HFFc6 (cell line): ENCODE measurements at places on chromosomes 12 and 14. TPM values are rescaled to one million over a fixed set of nuclear protein-coding genes. Genes with fewer than 3 reads are reported as not detected.
A peak's percentile ranks its signal among the peaks of the same experiment; 100 is the strongest.

- peaks cover 17% of the 10 kb centered on the region for H3K27me3 ChIP-seq
- no peaks in the 10 kb centered on the region for H3K36me3 ChIP-seq
- H3K4me1 ChIP-seq = no peaks in the 10 kb centered on the region
- DNase-seq = no peak
- no peak overlapping the region for H3K4me3 ChIP-seq
These were observed 124.6 kb downstream of the KCNK10 start for GRCh38 chr14:88198446-88198845.

GRCh38 chr12:49014547-49014946 lies 4.0 kb downstream of the PRKAG1 start:
- H3K27me3 ChIP-seq = peaks cover 6% of the 10 kb centered on the region
- H3K4me1 ChIP-seq = peaks cover 63% of the 10 kb centered on the region
- H3K4me3 ChIP-seq = no peak overlapping the region
- H3K27ac ChIP-seq = peak overlapping the region; percentile 40; the same call in 1 of the 2 replicates

DNA sequence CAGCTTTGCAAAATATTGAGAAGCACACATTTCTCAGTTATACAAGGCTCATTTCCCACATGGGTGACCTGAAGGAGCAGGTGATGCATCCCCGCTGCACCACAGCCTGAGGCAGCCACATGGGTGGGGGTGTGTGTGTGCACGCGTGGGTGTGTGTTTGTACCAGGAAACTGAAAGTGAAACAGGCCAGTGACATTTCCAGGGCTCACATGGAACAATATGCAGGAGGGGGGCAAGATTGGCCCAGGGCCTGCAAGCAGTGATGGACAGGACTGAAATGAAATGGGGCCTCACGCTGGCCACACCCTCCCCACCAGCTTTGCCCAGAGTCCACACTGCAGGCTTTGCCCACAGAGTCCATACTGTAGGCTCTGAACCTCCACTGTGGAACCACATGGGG lies 154.2 kb upstream of the PARP11 start:
- no peak overlapping the region for H3K4me3 ChIP-seq
- H3K27me3 ChIP-seq = peaks cover 19% of the 10 kb centered on the region
- H3K4me1 ChIP-seq = peaks cover 25% of the 10 kb centered on the region
- H3K36me3 ChIP-seq = no peaks in the 10 kb centered on the region

DNA sequence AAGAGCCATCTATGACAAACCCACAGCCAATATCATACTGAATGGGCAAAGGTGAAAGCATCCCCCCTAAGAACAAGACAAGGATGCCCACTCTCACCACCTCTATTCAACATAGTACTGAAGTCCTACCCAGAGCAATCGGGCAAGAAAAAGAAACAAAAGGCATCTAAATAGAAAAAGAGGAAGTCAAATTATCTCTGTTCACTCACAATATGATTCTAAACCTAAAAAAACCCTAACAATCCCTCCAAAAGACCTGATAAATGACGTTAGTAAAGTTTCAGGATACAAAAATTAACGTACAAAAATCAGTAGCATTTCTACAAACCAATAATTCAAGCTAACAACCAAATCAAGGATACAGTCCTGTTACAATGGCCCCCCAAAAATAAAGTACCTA lies 26.9 kb downstream of the MDM1 start:
- H3K27me3 ChIP-seq = no peaks in the 10 kb centered on the region
- H3K36me3 ChIP-seq = peaks cover 46% of the 10 kb centered on the region

KRT3 gene
- not detected in 3 replicates for total RNA-seq

- no peak for DNase-seq
- H3K27ac ChIP-seq = peak overlapping the region; percentile 97
- H3K4me1 ChIP-seq = peaks cover 76% of the 10 kb centered on the region
- peaks cover 10% of the 10 kb centered on the region for H3K27me3 ChIP-seq
These were observed 1.7 kb upstream of the TNS2 start for GRCh38 chr12:53048033-53048779.

- no peak overlapping the region for H3K27ac ChIP-seq
- no peaks in the 10 kb centered on the region for H3K36me3 ChIP-seq
- DNase-seq = no peak
- peaks cover 3% of the 10 kb centered on the region for H3K27me3 ChIP-seq
These were observed 291.3 kb upstream of the CRY1 start for GRCh38 chr12:107384645-107385044.

GRCh38 chr12:131147894-131148293 lies 194.2 kb downstream of the ADGRD1 start:
- H3K27me3 ChIP-seq = peaks cover 1% of the 10 kb centered on the region; the same call in 1 of the 2 replicates
- no peak overlapping the region for H3K4me3 ChIP-seq
- H3K36me3 ChIP-seq = peaks cover 5% of the 10 kb centered on the region
- DNase-seq = no peak
- no peaks in the 10 kb centered on the region for H3K4me1 ChIP-seq
- H3K27ac ChIP-seq = no peak overlapping the region

DNA sequence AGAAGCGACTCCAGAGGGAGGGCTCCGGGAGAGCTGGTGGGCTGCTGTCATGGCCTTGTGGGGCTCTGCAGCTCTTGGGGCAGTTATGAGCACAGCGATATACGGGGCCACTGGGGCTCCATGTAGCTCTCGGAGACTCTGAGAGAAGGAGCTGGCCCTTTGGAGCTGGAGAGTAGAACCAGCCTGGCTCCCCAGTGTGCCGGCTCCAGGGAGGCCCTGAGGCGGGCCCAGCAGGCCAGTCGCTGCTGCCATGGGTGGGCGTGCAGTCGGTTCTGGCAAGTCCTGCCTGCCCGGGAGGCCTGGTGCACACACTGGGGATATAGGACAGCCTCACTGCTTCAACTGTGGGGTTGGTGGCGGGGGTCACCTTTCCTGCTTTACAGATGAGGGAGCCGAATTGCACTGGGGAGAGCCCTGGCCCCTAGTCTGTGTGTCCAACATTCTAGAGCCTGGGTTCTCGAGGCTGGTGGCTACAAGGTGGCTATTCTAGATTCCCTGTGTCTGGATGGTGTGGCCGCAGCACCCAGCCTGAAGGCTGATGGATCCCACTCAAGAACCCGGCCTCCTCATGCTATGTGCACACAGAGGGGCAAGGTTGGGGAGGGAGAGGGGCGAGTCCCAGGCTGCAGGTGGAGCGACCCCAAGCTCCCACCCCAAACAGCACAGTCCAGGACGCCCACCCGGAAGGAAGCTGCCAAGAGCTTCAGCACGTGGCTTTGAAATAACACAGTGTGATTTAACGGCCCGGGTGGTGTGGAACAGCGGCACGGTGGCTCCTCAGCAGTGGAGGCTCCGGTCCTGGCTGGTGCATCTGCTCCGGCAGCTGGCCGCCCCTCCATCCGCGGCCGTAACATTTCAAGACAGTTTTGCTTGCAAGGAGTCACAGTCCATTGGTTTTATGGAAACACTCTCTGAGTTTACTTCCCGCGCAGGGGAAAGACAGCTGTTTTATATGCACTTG lies 188.3 kb upstream of the C14orf180 start:
- no peaks in the 10 kb centered on the region for H3K4me1 ChIP-seq
- no peak overlapping the region for H3K27ac ChIP-seq
- H3K36me3 ChIP-seq = peaks cover 9% of the 10 kb centered on the region
- no peak overlapping the region for H3K4me3 ChIP-seq
- DNase-seq = no peak

TMEM63C gene
- not detected in 2 replicates for total RNA-seq

DNA sequence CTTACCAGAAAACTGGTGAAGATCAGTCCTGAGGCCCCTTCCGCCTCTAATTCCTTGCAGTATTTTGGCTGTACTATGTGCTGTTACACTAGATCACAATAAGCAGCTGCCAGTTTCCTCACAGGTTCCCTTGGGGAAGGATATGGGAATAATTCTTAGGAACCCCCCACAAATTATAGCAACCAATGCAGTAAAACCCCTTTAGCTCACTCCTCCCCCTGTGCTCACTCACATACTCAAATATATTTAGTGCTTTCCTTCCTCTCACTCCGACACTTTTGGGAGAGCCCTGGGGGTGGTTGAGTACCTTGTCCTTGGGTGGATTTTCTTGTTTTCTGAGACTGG lies 162.7 kb downstream of the ETV6 start:
- peaks cover 26% of the 10 kb centered on the region for H3K4me1 ChIP-seq
- no peak for DNase-seq
- no peak overlapping the region for H3K27ac ChIP-seq
- H3K4me3 ChIP-seq = no peak overlapping the region

PROX2 gene
- not detected in 3 replicates for total RNA-seq

KRT73 gene
- total RNA-seq = not detected in 2 replicates

DNA sequence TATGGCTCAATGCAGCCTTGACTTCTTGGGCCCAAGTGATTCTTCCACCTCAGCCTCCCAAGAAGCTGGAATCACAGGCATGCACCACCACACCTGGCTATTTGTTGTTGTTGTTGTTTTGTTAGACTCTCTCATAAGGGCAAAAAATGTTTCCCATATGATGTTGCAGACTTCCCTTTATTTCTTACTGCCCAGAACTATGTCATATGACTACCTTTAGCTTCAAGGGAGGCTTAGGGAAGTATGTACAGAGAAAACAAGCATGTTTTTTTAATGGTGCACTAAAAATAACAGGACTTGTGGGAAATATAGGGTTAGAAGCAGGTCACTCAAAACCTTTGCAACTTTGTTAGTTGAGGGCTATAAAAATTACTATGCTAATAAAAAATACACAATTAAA lies 4.3 kb upstream of the GPR19 start:
- peaks cover 42% of the 10 kb centered on the region for H3K4me1 ChIP-seq
- no peak overlapping the region for H3K4me3 ChIP-seq
- peaks cover 6% of the 10 kb centered on the region for H3K36me3 ChIP-seq
- no peak for DNase-seq
- H3K27me3 ChIP-seq = no peaks in the 10 kb centered on the region; the same call in 1 of the 2 replicates

RIPK3 gene
- not detected in 3 replicates for total RNA-seq

- H3K36me3 ChIP-seq = no peaks in the 10 kb centered on the region
- no peak overlapping the region for H3K4me3 ChIP-seq
- no peaks in the 10 kb centered on the region; the same call in 1 of the 2 replicates for H3K4me1 ChIP-seq
- H3K27me3 ChIP-seq = no peaks in the 10 kb centered on the region; the same call in 1 of the 2 replicates
- H3K27ac ChIP-seq = peak overlapping the region; percentile 44; the same call in 1 of the 2 replicates
These were observed 21.0 kb upstream of the ABCC9 start for GRCh38 chr12:21962236-21962635.

- H3K27me3 ChIP-seq = no peaks in the 10 kb centered on the region; the same call in 1 of the 2 replicates
- no peaks in the 10 kb centered on the region for H3K4me1 ChIP-seq
- H3K4me3 ChIP-seq = no peak overlapping the region
- no peaks in the 10 kb centered on the region for H3K36me3 ChIP-seq
These were observed 26.9 kb upstream of the CPNE8 start for GRCh38 chr12:38932320-38932719.

KCNJ8 gene
- 0.54 to 8.5 TPM (median 1.5 TPM) in 3 replicates for total RNA-seq

CCDC184 gene
- 0.56 to 0.71 TPM (median 0.57 TPM) in 3 replicates for total RNA-seq

- H3K4me3 ChIP-seq = no peak overlapping the region
- no peaks in the 10 kb centered on the region for H3K27me3 ChIP-seq
These were observed 55.5 kb downstream of the SLC16A7 start for GRCh38 chr12:59651229-59651920.
